ENCODE measurements at places on chromosomes 3 and 15. TPM values are rescaled to one million over a fixed set of nuclear protein-coding genes. Genes with fewer than 3 reads are reported as not detected.

Gene BCL2A1
- 6.5 TPM for total RNA-seq

Gene IREB2
- 34.2 TPM for total RNA-seq

Gene PLOD2
- 66.2 TPM for total RNA-seq

Gene FANCD2OS
- total RNA-seq, result not detected

Gene SAMMSON
- not detected for total RNA-seq

Gene SNX4
- total RNA-seq, result 48.1 TPM

Gene STXBP5L
- not detected for total RNA-seq

Gene C3orf33
- total RNA-seq, result 4.1 TPM

Gene STRIT1
- total RNA-seq, result not detected

Gene SQOR
- total RNA-seq, result 82.3 TPM

Gene EPB42
- not detected for total RNA-seq

Gene CPLX3
- not detected for total RNA-seq

Gene SPRED1
- 50.5 TPM for total RNA-seq

Gene MLF1
- total RNA-seq, result 11.9 TPM

Gene PLD1
- total RNA-seq, result 24.1 TPM

Gene HRG
- total RNA-seq, result not detected
